ENCODE measurements at places on chromosomes 7 and 10. TPM values are rescaled to one million over a fixed set of nuclear protein-coding genes. Genes with fewer than 3 reads are reported as not detected.

GRCh38 chr10:31133792-31134310, 102.2 kb upstream of the ZNF438 start:
- peak overlapping the region; percentile 75 for H3K4me3 ChIP-seq
- H3K4me1 ChIP-seq = peaks cover 42% of the 10 kb centered on the region
- peak; percentile 84 for DNase-seq
- peak overlapping the region; percentile 47 for H3K27ac ChIP-seq
- H3K36me3 ChIP-seq = no peaks in the 10 kb centered on the region
- H3K27me3 ChIP-seq = no peaks in the 10 kb centered on the region

- DNase-seq = no peak
- no peaks in the 10 kb centered on the region for H3K36me3 ChIP-seq
- peaks cover 18% of the 10 kb centered on the region for H3K27me3 ChIP-seq
- no peak overlapping the region for H3K27ac ChIP-seq
Measured at GRCh38 chr7:134890246-134891240, 95.8 kb upstream of the AGBL3 start.

The CCL24 gene
- total RNA-seq = not detected

GRCh38 chr7:108454674-108455550, 1.3 kb downstream of the NRCAM start:
- H3K4me3 ChIP-seq = peak overlapping the region; percentile 67
- peaks cover 18% of the 10 kb centered on the region for H3K4me1 ChIP-seq
- no peaks in the 10 kb centered on the region for H3K36me3 ChIP-seq
- H3K27me3 ChIP-seq = peaks cover 44% of the 10 kb centered on the region
- DNase-seq = peak; percentile 54
- no peak overlapping the region for H3K27ac ChIP-seq

GRCh38 chr7:126657599-126658358, 595.0 kb downstream of the GRM8 start:
- no peak overlapping the region for H3K27ac ChIP-seq
- H3K36me3 ChIP-seq = no peaks in the 10 kb centered on the region
- no peaks in the 10 kb centered on the region for H3K4me1 ChIP-seq
- no peak for DNase-seq
- H3K27me3 ChIP-seq = peaks cover 2% of the 10 kb centered on the region
- no peak overlapping the region for H3K4me3 ChIP-seq

DNA sequence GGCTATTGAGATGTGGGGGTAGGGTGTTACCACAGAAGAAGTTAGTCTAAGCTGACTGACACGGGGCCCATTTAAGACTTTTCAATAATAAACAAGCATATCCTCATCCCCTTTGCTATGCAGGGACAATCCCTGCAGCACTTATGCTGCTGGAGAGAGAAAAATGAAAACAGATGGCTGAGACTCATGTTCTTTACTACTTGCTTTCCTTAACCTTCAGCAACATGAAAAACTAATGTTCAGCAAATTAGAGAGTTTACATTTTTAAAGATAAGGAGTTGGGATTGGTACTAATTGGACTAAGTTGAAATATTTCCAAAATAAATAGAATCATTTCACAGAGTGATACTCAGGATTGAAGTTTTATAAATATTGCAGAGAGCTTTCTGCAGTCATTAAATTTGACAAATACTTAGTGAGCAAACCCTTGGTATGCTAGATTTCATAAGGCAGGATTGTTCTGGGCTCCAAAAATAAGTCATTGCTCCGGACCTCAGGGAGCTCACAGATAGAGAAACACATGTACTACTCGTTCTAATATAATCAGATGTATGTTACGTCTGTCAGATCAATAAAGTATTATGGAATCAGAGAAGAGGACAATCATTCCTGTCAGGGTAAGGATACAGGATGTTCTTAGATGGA, 147.1 kb upstream of the LRRN3 start:
- H3K36me3 ChIP-seq = no peaks in the 10 kb centered on the region
- H3K4me1 ChIP-seq = peaks cover 13% of the 10 kb centered on the region
- H3K27ac ChIP-seq = no peak overlapping the region
- H3K27me3 ChIP-seq = no peaks in the 10 kb centered on the region
- H3K4me3 ChIP-seq = no peak overlapping the region
- no peak for DNase-seq

The KLF14 gene
- total RNA-seq = not detected

The RADIL gene
- 0.42 TPM for total RNA-seq

The DNAJC12 gene
- 7.0 TPM for total RNA-seq

The GPR22 gene
- not detected for total RNA-seq

GRCh38 chr7:99614495-99614894, 2.3 kb upstream of the ZSCAN25 start:
- peaks cover 19% of the 10 kb centered on the region for H3K36me3 ChIP-seq
- H3K27me3 ChIP-seq = no peaks in the 10 kb centered on the region
- H3K27ac ChIP-seq = no peak overlapping the region
- no peak overlapping the region for H3K4me3 ChIP-seq
- H3K4me1 ChIP-seq = peaks cover 32% of the 10 kb centered on the region
- no peak for DNase-seq

DNA sequence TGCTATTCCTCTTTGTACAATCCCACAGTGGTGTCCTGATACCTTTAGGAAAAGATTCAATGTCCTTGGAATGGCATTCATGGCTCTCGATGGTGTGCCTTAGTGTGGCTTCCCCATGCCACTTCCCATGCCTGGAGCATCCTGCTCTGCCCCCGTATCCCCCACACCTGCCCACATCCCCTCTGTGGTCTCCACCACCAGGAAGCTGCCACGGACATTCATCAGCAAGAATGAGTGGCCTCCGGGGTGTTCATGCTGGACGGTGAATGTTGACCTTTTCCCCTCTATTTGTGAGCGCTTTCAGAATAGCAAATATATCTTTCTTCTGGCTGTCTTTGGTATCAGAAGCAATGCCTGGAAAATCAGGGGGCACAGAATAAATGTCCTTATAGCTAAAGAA, 262.0 kb upstream of the NRP1 start:
- H3K27me3 ChIP-seq = peaks cover 15% of the 10 kb centered on the region
- H3K27ac ChIP-seq = no peak overlapping the region
- no peaks in the 10 kb centered on the region for H3K4me1 ChIP-seq
- no peak for DNase-seq

- H3K27me3 ChIP-seq = no peaks in the 10 kb centered on the region
- H3K27ac ChIP-seq = no peak overlapping the region
- no peak overlapping the region for H3K4me3 ChIP-seq
- DNase-seq = peak; percentile 30
- H3K4me1 ChIP-seq = peaks cover 1% of the 10 kb centered on the region
Measured at GRCh38 chr7:6430271-6430940, 17.3 kb downstream of the DAGLB start.

DNA sequence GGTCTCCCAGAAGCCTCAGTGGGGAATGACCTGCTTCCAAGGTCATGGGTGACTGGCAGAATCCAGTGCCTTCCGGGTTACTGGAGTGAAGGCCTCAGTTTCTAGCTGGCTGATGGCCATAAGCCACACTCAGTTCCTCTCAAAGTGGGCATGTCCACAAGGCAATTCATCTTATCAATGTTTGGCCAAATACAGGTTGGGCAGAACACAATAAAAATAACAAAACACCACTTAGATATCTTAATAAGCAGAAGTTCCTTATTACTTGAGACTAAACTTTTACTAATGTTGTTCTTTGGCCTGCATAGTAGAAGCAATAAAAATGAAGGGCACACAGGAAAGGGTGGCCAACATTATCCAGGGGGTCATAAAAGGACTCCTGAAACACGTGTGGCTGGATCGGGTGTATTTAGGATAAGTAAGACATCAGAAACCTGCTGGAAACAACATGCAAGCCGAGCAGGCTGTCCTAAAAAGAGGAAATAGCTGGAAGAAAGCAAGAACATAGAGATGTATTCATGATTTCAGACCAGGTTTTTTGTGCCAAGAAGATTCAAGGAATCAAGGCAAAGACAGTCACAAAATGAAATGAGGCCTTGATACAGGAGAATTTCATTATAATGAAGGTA, 19.6 kb upstream of the AKR1C2 start:
- DNase-seq = no peak
- no peak overlapping the region for H3K27ac ChIP-seq
- H3K27me3 ChIP-seq = peaks cover 3% of the 10 kb centered on the region
- H3K4me3 ChIP-seq = no peak overlapping the region

The GHRHR gene
- total RNA-seq = not detected

The FAM25C gene
- total RNA-seq = not detected

The ITPRID1 gene
- not detected for total RNA-seq

The TRIM24 gene
- 18.9 TPM for total RNA-seq

DNA sequence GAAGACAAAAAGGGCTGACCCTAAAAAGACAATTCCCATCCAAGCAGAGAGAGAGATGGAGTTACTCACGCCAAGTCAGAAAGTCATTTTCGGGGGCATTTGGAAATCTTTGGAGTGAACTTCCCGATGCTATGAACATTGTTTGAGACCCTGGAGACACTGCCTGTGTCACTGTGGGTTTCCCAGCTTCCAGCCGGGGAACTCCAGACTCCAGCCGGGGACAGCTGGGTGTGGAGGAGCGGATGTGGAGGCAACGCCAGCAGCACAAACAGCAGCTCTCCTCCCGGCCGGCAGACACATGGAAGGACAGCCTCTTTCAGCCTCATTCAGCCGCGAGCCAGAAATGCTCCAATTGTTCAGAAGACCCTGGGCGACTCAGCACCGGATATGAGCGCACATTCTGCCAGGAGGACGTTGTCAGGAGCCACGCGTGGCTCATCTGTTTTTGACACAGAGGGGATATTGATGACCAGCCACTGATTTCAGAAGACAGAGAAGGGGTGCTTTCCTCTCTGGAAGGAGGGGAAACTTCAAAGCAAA, 97.6 kb downstream of the PRPF18 start:
- no peak overlapping the region for H3K27ac ChIP-seq
- H3K4me3 ChIP-seq = no peak overlapping the region
- no peak for DNase-seq
- peaks cover 5% of the 10 kb centered on the region for H3K27me3 ChIP-seq
- no peaks in the 10 kb centered on the region for H3K36me3 ChIP-seq

DNA sequence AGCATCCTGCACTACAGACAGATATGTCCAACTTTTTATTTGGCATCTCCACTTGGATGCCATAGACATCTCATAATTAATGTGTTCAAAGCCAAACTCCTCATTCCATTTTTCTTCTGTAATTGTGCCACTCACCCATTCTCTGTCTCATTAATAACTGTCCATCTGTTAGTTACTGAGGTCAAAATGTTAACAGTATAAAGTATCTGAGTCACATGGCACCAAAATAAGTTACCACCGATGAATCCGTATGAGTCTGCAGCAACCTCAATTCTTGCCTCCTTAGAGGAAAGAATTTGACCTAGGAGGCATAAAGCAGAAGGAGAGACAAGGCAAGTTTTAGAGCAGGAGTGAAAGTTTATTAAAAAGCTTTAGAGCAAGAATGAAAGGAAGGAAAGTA, 16.5 kb upstream of the NT5C3A start:
- no peaks in the 10 kb centered on the region for H3K27me3 ChIP-seq
- no peak overlapping the region for H3K27ac ChIP-seq
- H3K4me3 ChIP-seq = no peak overlapping the region
- DNase-seq = no peak
- H3K36me3 ChIP-seq = no peaks in the 10 kb centered on the region
- peaks cover 13% of the 10 kb centered on the region for H3K4me1 ChIP-seq

- peaks cover 2% of the 10 kb centered on the region for H3K27me3 ChIP-seq
- H3K36me3 ChIP-seq = no peaks in the 10 kb centered on the region
- no peak overlapping the region for H3K27ac ChIP-seq
- no peak for DNase-seq
Measured at GRCh38 chr10:67050415-67050814, 124.6 kb downstream of the LRRTM3 start.

- no peaks in the 10 kb centered on the region for H3K36me3 ChIP-seq
- H3K27me3 ChIP-seq = no peaks in the 10 kb centered on the region
- H3K4me1 ChIP-seq = no peaks in the 10 kb centered on the region
- H3K27ac ChIP-seq = no peak overlapping the region
- no peak for DNase-seq
Measured at GRCh38 chr10:35908451-35908850, 266.4 kb upstream of the FZD8 start.

DNA sequence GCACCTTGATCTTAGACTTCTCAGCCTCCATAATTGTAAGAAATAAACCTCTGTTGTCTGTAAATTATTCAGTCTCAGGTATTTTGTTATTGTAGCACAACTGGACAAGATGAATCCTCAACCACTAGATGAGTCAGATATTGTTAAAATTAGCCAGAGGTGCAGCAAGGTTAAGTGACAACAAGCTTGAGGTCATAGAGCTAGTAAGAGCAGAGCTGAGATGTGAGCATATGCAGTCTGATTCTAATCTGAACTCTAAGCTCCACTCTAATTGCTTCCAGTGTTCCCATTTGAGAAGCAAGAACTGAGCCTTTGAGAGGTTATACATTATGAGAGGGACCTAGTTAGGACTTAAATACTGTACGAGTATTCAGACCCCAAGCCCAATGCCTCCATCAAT, 93.1 kb downstream of the FZD1 start:
- H3K27ac ChIP-seq = no peak overlapping the region
- DNase-seq = no peak
- peaks cover 7% of the 10 kb centered on the region for H3K27me3 ChIP-seq
- H3K4me1 ChIP-seq = no peaks in the 10 kb centered on the region

- no peak for DNase-seq
- H3K4me1 ChIP-seq = no peaks in the 10 kb centered on the region
- H3K27me3 ChIP-seq = no peaks in the 10 kb centered on the region
- no peak overlapping the region for H3K4me3 ChIP-seq
- H3K27ac ChIP-seq = no peak overlapping the region
Measured at GRCh38 chr10:132724446-132724845, 61.5 kb downstream of the NKX6-2 start.

- no peak overlapping the region for H3K4me3 ChIP-seq
- H3K36me3 ChIP-seq = no peaks in the 10 kb centered on the region
- no peak for DNase-seq
Measured at GRCh38 chr7:33457039-33457438, 327.7 kb downstream of the BBS9 start.

The SORBS1 gene
- 1.0 TPM for total RNA-seq

The CABCOCO1 gene
- total RNA-seq = not detected

DNA sequence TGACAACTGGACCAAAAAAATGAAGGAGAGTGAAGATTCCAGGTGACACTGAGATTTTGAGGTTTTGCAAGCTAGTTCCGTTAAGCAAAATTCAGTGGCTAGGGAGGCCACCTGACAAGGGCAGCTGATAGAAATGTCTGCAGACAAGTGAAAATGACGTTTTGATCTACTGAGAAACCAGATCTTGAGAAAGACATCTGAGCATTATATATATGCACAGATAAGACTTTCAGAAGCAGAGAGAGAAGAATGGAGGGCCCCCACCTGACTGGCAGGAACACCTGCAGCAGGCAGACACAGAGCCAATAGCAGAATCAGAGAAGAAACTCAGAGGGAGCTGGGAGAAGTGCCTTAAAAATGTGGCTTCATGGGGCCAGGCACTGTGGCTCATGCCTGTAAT, 76.1 kb upstream of the LRGUK start:
- no peaks in the 10 kb centered on the region for H3K27me3 ChIP-seq
- no peaks in the 10 kb centered on the region for H3K4me1 ChIP-seq
- no peaks in the 10 kb centered on the region for H3K36me3 ChIP-seq
- no peak for DNase-seq
- H3K27ac ChIP-seq = no peak overlapping the region
